Mesothelial cell of epicardium (in vitro differentiated cells): ENCODE measurements at places on chromosomes 5 and 9. TPM values are rescaled to one million over a fixed set of nuclear protein-coding genes. Genes with fewer than 3 reads are reported as not detected.

GRCh38 chr9:133066181-133066983 lies 4.6 kb downstream of the CEL start:
- no peak overlapping the region for H3K4me3 ChIP-seq
- no peaks in the 10 kb centered on the region for H3K27me3 ChIP-seq
- peaks cover 6% of the 10 kb centered on the region for H3K4me1 ChIP-seq
- no peaks in the 10 kb centered on the region for H3K36me3 ChIP-seq
- no peak overlapping the region for H3K27ac ChIP-seq
- no peak for DNase-seq

SPINK1 gene
- total RNA-seq = 1.0 to 3.3 TPM (median 1.4 TPM) in 3 replicates

- DNase-seq = no peak
- no peaks in the 10 kb centered on the region for H3K4me1 ChIP-seq
- no peaks in the 10 kb centered on the region for H3K27me3 ChIP-seq
These were observed 1037.3 kb upstream of the CDH6 start for GRCh38 chr5:30156156-30156555.

NPR3 gene
- total RNA-seq = 3.3 to 4.1 TPM (median 3.8 TPM) in 3 replicates

DNA sequence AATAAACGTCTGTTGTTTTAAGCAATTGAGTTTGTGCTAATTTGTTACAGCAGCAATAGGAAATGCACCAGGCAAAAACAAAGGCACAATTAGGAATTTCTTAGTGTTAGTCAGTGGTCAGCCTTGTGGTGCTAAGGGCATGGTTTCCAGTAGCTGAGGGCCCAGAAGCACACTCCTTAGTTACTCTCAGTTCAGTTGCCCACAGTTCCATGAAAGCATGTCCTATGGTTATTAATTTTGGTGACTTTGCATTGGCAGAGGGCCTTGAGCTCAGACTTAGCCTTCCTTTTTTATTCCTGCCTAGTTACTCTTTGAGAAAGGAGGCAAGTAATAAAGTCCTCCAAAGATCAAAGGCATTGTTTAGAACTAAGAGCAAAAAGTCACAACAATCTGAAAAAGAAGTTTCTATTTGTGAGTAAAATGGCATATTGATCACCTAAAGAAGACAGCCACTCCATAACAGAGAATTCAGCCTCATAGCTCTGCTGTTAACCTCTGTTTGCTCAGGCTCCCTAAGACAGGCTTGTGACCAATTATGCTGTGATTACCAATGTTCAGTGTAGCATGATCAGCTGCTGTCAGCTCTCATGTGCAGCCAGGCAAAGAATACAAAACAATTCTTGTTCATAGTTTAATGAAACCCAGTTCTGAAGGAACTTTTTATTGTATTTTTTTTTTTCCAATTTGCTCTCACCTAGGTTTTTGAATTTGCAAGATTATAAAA lies 57.0 kb upstream of the MROH2B start:
- DNase-seq = no peak
- no peaks in the 10 kb centered on the region for H3K36me3 ChIP-seq
- H3K4me3 ChIP-seq = no peak overlapping the region

GRCh38 chr9:68775003-68775730 lies 70.1 kb downstream of the PIP5K1B start:
- no peak overlapping the region for H3K27ac ChIP-seq
- no peaks in the 10 kb centered on the region for H3K36me3 ChIP-seq
- no peak overlapping the region for H3K4me3 ChIP-seq
- no peak for DNase-seq
- peaks cover 7% of the 10 kb centered on the region for H3K27me3 ChIP-seq
- peaks cover 27% of the 10 kb centered on the region for H3K4me1 ChIP-seq

SAXO1 gene
- 0.13 to 0.43 TPM (median 0.38 TPM) in 3 replicates for total RNA-seq

DNA sequence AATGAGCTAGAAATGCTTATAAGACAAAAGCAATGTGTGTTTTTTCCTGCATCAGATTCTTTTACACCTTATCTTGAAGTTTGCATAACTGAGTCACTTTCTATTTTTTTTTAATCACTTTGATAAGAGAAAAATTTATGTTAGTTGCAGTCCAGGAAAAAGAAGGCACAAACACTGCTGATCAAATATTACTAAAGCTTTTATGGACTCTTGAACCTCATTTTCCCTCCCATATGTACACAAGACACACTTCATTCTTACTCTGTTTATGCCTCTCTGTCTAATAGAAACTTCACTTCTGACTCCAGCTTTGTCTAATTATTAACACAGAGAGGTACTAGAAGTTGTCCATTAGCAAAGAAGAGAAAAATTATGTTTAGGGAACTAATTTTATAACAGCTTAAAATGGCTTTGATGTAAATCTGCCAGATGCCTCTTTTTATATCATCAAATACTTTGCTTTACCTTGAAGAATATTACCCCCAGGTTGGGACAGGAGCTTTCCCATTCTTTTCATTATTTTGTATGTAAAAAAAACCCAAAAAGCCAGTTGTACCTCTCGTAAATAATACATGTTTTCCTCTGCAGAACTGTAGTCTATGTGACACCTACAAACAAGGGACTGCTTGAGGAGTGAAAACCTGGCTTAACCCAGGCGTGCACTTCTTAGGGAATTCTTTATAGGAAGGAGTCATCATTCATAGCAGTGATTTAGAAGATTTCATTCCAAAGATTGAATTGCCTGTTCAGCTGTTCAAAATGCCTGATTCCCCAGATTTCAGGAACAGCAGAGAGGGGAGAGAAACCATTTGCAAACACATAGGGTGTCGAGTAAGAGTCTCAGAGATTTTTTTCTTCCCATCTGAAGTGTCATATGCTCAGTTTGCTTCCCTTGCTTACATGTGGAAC lies 72.6 kb downstream of the DAPK1 start:
- no peak for DNase-seq

GRCh38 chr9:109168170-109168569 lies 1.1 kb upstream of the FRRS1L start:
- no peak for DNase-seq
- peak overlapping the region; percentile 75 for H3K4me3 ChIP-seq
- H3K27ac ChIP-seq = no peak overlapping the region
- H3K36me3 ChIP-seq = peaks cover 2% of the 10 kb centered on the region
- H3K4me1 ChIP-seq = peaks cover 2% of the 10 kb centered on the region

SHOC1 gene
- total RNA-seq = not detected in 3 replicates

GRCh38 chr5:88813805-88814575 lies 69.0 kb downstream of the MEF2C start:
- DNase-seq = no peak
- H3K27me3 ChIP-seq = no peaks in the 10 kb centered on the region
- H3K36me3 ChIP-seq = no peaks in the 10 kb centered on the region
- no peaks in the 10 kb centered on the region for H3K4me1 ChIP-seq

DNA sequence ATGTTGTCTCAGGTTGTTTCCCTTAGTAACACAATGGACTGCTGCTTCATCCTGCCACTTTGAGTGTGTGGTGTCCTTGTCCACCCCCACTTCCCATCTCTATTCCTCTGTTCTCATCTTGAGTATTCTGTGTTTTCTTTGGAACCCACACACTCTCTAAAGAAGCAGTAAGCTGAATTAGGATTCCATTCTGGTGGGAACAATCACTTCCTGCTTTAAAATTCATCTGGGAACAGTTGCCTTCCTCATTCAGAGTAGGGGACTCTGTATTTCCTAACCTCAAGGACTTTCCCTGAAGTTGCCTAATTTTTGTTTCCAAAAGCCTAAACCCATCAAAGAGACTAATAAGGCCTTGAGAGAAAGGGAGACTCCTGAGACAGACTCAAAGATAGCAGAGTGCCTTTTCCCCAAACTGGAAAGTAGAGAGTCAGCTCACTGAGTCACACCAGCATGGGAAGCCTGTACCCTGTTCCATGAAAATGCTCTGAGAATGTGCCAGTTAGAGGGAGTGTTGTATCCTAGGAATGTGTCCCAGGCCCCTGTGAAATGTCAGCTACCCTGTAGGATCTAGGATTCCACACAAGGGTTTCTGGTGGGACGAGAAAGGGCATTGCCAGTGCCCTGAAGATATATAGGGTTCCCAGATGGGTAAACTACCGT lies 63.6 kb downstream of the CCDC192 start:
- H3K36me3 ChIP-seq = no peaks in the 10 kb centered on the region
- no peak overlapping the region for H3K4me3 ChIP-seq
- no peak for DNase-seq
- no peaks in the 10 kb centered on the region for H3K27me3 ChIP-seq

- H3K4me1 ChIP-seq = peaks cover 6% of the 10 kb centered on the region
- no peak for DNase-seq
- peaks cover 8% of the 10 kb centered on the region for H3K36me3 ChIP-seq
- H3K4me3 ChIP-seq = no peak overlapping the region
- H3K27me3 ChIP-seq = no peaks in the 10 kb centered on the region
These were observed 568.3 kb downstream of the CSNK1G3 start for GRCh38 chr5:124080256-124080655.

DNA sequence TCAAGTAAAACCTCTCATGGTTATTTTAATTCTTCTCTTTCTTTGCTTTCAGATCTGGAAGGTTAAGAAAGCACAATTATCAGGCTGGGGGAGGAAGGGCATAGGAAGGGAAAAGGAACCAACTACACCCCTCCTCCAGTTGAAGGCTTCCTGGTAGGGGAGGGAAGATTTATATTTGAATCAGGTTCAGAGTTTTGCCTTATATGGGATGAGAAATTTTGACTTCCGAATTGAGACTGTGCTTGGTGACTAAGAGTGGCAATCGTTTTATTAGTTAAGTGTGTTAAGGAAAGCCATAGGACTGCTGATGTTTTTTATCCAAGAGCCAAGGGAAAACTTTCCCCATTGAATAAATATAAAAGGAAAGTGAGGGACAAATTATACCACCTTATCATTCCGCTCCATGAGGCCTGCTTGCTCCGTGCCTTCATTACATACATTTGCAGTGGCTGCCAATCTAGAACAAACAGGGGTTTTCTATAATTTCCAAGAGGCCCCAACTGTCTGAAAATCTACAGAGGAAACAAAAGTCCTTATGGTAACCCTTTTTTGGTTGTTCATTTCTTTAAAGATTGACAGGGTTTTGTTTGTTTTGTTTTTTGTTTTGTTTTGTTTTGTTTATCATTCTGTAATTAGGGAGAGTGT lies 115.7 kb upstream of the EPB41L4A start:
- no peak for DNase-seq
- no peaks in the 10 kb centered on the region for H3K36me3 ChIP-seq
- no peaks in the 10 kb centered on the region for H3K27me3 ChIP-seq
- H3K4me3 ChIP-seq = no peak overlapping the region

- no peak for DNase-seq
- no peaks in the 10 kb centered on the region for H3K4me1 ChIP-seq
- H3K27me3 ChIP-seq = peaks cover 20% of the 10 kb centered on the region
- H3K36me3 ChIP-seq = no peaks in the 10 kb centered on the region
- no peak overlapping the region for H3K27ac ChIP-seq
These were observed 76.8 kb upstream of the PCSK1 start for GRCh38 chr5:96509721-96510350.

GRCh38 chr5:174243904-174244303 lies 198.4 kb downstream of the NSG2 start:
- DNase-seq = no peak
- no peaks in the 10 kb centered on the region for H3K36me3 ChIP-seq
- no peak overlapping the region for H3K4me3 ChIP-seq
- peaks cover 12% of the 10 kb centered on the region for H3K27me3 ChIP-seq

GRCh38 chr9:111450124-111450523 lies 34.1 kb downstream of the ECPAS start:
- H3K27ac ChIP-seq = peak overlapping the region; percentile 67
- no peak overlapping the region for H3K4me3 ChIP-seq
- peaks cover 27% of the 10 kb centered on the region for H3K36me3 ChIP-seq
- peaks cover 18% of the 10 kb centered on the region for H3K4me1 ChIP-seq

CYLC2 gene
- total RNA-seq = not detected in 3 replicates

DNA sequence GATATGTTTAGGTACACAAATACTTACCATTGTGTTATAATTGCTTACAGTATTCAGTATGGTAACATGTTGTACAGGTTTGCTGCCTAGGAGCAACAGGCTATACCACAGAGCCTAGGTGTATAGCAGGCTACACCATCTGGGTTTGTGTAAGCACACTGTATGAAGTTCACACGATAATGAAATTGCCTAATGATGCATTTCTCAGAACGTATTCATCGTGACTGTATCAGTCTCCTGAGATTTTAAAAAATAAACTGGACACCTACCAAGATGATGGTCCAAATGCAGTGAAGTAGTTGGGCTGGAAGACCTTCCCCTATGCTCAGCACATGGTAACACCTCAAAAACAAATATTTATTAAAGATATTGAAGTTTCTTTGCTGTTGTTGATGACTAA lies 103.3 kb upstream of the NFIB start:
- no peaks in the 10 kb centered on the region for H3K36me3 ChIP-seq
- no peaks in the 10 kb centered on the region for H3K27me3 ChIP-seq
- peaks cover 52% of the 10 kb centered on the region for H3K4me1 ChIP-seq
- no peak overlapping the region for H3K27ac ChIP-seq

MEF2C gene
- total RNA-seq = 8.4 to 9.6 TPM (median 9.1 TPM) in 3 replicates

DNA sequence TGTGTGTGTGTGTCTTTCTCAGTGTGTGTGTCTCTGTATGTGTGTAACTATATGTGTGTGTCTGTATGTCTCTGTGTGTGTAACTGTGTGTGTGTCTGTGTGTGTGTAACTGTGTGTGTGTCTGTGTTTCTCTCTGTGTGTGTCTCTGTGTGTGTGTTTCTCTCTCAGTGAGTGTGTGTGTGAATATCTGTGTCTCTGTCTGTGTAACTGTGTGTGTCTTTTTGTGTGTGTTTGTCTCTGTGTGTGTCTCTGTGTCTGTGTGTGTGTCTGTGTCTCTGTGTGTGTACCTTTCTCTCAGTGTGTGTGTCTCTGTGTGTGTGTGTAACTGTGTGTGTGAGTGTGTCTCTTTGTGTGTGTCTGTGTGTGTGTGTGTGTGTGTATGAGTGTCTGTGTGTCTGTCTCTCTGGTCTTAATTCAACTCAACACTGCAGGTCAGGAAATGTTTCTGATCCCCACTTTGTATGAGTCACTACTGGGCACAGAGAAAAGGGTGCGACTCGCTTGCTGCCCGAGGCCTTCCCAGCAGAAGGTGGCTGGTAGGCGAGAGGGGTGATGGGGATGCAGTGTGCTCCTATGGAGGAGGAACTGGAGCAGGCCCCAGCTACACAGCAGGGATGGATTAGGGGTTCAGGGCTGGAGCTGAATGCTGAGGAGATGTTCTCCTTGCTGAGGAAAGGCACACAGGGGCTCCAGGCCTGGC lies 52.1 kb downstream of the NSG2 start:
- H3K36me3 ChIP-seq = no peaks in the 10 kb centered on the region
- H3K27me3 ChIP-seq = peaks cover 23% of the 10 kb centered on the region
- no peak overlapping the region for H3K4me3 ChIP-seq
- H3K4me1 ChIP-seq = no peaks in the 10 kb centered on the region

GRCh38 chr5:115718927-115719326 lies 93.1 kb upstream of the TMED7 start:
- DNase-seq = no peak
- no peaks in the 10 kb centered on the region for H3K36me3 ChIP-seq
- H3K4me1 ChIP-seq = peaks cover 8% of the 10 kb centered on the region
- H3K4me3 ChIP-seq = no peak overlapping the region

DNA sequence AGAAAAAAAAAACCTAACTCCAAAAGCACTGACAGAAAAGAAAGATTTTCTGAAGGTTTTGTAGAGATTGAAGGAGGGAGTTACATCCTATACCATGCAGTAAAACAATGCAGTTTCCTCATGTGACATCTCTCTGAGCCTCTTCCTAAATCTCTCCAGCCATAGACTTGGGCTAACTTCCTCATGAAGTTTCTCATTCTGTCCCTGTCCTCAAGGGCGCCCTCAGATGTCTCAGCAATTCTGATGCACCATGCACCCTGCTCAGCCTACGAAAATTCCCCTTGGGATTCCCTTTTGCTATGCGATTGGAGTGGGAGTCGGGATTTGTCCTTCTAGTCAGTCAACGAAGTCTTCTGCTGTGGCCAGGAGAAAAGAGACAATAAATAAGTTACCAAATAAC lies 68.9 kb downstream of the FAT2 start:
- no peaks in the 10 kb centered on the region for H3K36me3 ChIP-seq
- DNase-seq = no peak
- no peak overlapping the region for H3K27ac ChIP-seq
